A549 treated with RU486 at 1 μM for 4 hours (cell line): ENCODE measurements at places on chromosomes 1 and 21. TPM values are rescaled to one million over a fixed set of nuclear protein-coding genes. Genes with fewer than 3 reads are reported as not detected.

The AJAP1 gene
- not detected in 5 replicates for total RNA-seq

The TRABD2B gene
- 0.34 to 0.94 TPM (median 0.54 TPM) in 5 replicates for total RNA-seq

The PROK1 gene
- total RNA-seq = not detected in 5 replicates

The ASAP3 gene
- total RNA-seq = 3.6 to 4.2 TPM (median 4.0 TPM) in 5 replicates

The HFM1 gene
- 0.09 TPM in 1 of 5 replicates, not detected in the others for total RNA-seq

The CFHR4 gene
- not detected in 5 replicates for total RNA-seq

The ARMH1 gene
- total RNA-seq = 0.28 to 1.2 TPM (median 0.85 TPM) in 5 replicates

The DISC1 gene
- total RNA-seq = 0.10 to 0.21 TPM (median 0.18 TPM) in 5 replicates

The HPCA gene
- 0.17 to 0.64 TPM (median 0.32 TPM) in 4 of 5 replicates, not detected in the other for total RNA-seq

The TMOD4 gene
- total RNA-seq = 0.29 TPM in 1 of 5 replicates, not detected in the others

The NUAK2 gene
- total RNA-seq = 24.3 to 32.6 TPM (median 31.1 TPM) in 5 replicates

The TTC39A gene
- 1.3 to 2.4 TPM (median 1.5 TPM) in 5 replicates for total RNA-seq

The MSH4 gene
- total RNA-seq = not detected in 5 replicates

The LCE2A gene
- not detected in 5 replicates for total RNA-seq

The NTMT2 gene
- not detected in 5 replicates for total RNA-seq

The ADAMTS4 gene
- not detected in 5 replicates for total RNA-seq

The CR1L gene
- 0.74 TPM in 1 of 5 replicates, not detected in the others for total RNA-seq

The C4BPA gene
- 0.30 to 0.86 TPM (median 0.63 TPM) in 5 replicates for total RNA-seq

The TMEM35B gene
- total RNA-seq = 13.9 to 18.8 TPM (median 15.4 TPM) in 5 replicates

The C1QC gene
- total RNA-seq = not detected in 5 replicates

The CFAP141 gene
- total RNA-seq = 0.61 TPM in 1 of 5 replicates, not detected in the others

The HSPA6 gene
- total RNA-seq = 1.3 to 8.1 TPM (median 2.0 TPM) in 5 replicates

The PTTG1IP gene
- 88.0 to 98.1 TPM (median 96.5 TPM) in 5 replicates for total RNA-seq

The GBP7 gene
- not detected in 5 replicates for total RNA-seq

The DMBX1 gene
- 0.71 to 1.2 TPM (median 1.0 TPM) in 5 replicates for total RNA-seq

The CADM3 gene
- 0.09 to 0.24 TPM (median 0.11 TPM) in 5 replicates for total RNA-seq

The CHIT1 gene
- total RNA-seq = not detected in 5 replicates

The CAMK1G gene
- 0.09 to 0.54 TPM (median 0.54 TPM) in 5 replicates for total RNA-seq

The AMY1A gene
- total RNA-seq = not detected in 5 replicates

The MR1 gene
- total RNA-seq = 6.4 to 8.4 TPM (median 6.7 TPM) in 5 replicates

The APOBEC4 gene
- not detected in 5 replicates for total RNA-seq

The HOOK1 gene
- 0.17 to 0.94 TPM (median 0.21 TPM) in 5 replicates for total RNA-seq
